Cerebellum (tissue), 4 donors: ENCODE measurements at places on chromosomes 1 and 21. TPM values are rescaled to one million over a fixed set of nuclear protein-coding genes. Genes with fewer than 3 reads are reported as not detected.

DNA sequence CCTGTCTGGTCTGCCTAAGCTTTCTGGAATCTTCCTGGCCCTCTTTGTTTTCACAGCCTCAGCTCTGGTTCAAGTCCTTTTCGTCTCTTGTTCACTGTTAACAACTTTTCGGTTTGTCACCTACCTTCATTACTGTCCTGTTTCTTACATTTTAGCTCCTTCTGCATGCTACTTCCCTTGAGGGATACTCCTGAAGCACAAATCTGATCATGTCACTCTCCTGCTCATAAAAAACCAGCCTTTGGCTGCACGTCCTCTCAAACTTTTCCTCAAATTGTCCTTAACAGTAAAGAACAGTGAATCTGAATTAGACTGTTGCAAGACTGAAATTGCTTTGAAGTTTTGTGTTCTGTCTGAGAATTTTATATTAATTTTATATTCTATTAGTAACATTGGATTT lies 3.3 kb downstream of the RAVER2 start:
- DNase-seq, result no peak

DNA sequence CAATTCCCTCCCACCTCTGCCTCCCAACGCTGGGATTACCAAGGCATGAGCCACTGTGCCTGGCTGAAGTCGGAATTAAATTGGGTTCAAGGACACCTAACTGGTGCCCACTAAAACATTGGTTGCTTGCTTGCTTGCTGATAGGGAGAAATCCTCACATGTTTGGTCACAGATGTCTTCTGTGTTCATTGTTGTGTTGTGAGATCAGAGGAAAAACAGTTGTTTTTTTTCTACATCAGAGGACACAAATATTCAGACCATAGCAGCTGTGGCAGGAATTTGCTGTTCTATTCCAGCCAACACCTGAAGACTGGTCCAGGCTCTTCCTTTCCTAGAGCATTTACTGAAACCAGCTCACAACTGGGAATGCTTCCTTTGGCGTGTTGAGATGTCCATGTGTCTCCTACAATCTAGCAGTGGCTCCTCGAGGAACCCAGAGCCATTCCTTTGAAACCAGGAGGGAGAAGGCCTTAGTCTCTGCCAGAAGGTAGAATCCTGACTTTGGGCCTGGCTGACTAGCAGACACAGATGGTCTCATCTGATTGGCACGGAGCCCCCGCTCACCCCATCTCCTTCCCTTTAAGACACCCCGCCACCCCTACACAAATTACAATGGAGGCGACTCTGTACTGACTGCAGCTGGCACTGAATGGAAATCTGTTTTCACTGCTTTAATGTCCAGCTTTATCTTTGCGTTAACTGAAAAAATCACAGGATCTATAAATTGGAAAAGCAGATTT lies 24.3 kb upstream of the TRIM17 start:
- peak; percentile 75 for DNase-seq

Gene PLA2G2C
- total RNA-seq, result not detected

GRCh38 chr1:24390924-24391782 lies 22.4 kb downstream of the STPG1 start:
- DNase-seq, result peak; percentile 89

- no peak for DNase-seq
Observed at GRCh38 chr1:156582388-156583017, 3.0 kb downstream of the TTC24 start.

GRCh38 chr1:154551474-154551873 lies 7.0 kb downstream of the UBE2Q1 start:
- DNase-seq, result no peak
